Foreskin fibroblast (primary cell): ENCODE measurements at places on chromosomes 16 and 17.

DNA sequence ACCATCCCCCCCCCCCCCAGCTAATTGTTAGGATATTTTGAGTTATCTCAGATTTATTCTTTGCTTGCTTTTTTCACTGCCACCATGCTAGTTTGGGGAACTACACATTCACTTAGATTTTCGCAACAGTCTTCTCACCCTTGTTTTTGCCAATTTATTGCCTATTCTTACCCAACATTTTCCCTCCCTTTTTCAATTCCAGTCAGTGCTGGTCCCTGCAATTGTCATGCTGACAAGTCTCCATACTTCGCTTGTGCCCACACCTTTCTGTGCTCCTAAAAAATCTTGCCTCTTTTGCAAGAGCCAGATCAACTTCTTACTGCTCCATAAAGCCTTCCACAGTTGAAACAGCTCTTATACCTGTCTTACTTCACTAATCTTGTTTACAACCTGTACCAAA lies 16.3 kb downstream of the TNRC6A start:
- DNase-seq: no peak

- peak; percentile 54 for DNase-seq
These were observed 53.1 kb downstream of the FOXL1 start for GRCh38 chr16:86631444-86631843.

GRCh38 chr17:75181608-75182318 lies 996 bp downstream of the SUMO2 start:
- DNase-seq: peak; percentile 18

- DNase-seq: no peak
These were observed 124.5 kb downstream of the PRKCB start for GRCh38 chr16:23960081-23960885.

- no peak for DNase-seq
These were observed 6.0 kb upstream of the CDR2L start for GRCh38 chr17:74981318-74981978.

DNA sequence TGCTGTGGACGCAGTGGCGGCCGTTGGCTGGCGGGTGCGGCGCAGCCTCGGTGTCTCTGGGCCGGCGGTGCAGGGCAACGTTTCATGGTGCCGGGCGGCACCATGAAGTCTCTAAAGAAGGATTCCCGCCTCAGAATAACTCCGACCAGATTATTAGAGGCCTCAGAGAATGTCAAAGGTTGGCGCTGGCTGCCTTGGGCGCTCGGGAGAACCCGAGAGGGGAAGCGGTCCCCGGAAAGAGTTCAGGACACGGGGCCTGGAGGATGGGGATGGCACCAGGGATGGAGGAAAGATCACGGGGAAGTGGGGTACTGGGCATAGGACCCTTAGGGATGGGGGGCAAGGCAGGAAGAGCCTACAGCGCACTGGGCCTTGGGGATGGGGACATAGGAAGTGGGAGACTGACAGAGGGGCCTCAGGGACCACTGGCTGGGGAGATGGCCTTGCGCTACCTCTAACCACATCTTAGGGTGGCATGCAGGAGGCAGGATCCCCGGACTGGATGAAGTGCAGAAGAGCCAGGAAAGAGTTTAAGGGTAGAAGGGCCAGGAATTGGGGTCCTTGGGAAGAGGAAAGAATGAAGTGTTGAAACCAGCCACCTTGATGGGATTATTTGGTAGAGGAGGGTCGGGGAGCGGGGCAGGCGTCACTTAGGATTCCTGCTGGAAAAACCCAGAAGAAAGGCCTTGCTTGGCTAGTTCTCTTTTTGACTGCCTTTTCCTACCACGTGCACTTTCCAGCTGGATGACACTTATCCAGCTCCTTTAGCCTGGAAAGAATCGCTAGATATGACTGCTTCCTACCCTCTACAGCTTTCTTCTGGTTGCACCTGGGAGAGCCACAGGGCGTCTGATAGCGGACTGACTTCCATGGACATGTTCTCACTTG lies 578 bp downstream of the MYCBPAP start:
- DNase-seq: peak; percentile 39

- no peak for DNase-seq
These were observed 1.2 kb upstream of the ABCA9 start for GRCh38 chr17:69061721-69062556.

GRCh38 chr16:30077656-30078055 lies 1.9 kb downstream of the PPP4C start:
- peak; percentile 69 for DNase-seq

- peak; percentile 78 for DNase-seq
These were observed 19.2 kb upstream of the MTSS2 start for GRCh38 chr16:70705056-70705455.

DNA sequence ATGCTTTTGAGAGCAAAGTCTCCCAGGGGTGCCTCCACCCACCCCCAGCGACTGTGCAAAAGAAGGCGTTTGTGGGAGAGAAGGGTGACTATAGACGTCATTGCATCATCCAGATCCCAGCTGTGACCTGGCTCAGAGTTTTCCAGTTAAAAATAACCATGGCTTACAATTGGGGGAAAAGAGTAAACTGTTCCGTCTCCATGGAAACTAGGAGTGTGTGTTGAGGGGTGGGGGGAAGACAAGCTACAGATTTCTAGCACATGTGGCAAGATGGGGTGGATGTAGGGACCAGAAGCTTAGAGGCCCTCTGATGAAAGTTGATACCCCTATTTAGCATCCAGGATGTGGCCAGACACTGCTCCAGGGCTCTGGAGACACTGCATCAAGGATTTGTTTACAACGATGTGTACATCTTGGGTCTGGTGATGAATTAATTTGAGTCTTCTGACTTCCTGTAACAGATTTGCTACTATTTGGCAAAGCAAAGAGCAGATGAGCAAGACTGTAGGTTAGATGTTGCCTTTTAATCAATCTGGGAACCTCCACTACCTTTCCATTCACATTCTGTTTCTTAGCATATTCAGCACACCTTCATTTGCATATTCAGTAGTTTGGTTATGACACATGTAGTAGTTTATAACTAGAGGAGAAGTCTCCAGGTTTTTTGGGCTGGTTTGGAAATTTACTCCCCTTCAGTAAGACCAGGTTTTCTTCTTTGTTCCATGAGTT lies 6.2 kb upstream of the DUSP14 start:
- peak; percentile 85 for DNase-seq

GRCh38 chr16:58284469-58284868 lies 10.4 kb downstream of the PRSS54 start:
- DNase-seq: no peak

- DNase-seq: no peak
These were observed 11.6 kb downstream of the ZNRF1 start for GRCh38 chr16:75010427-75010826.

DNA sequence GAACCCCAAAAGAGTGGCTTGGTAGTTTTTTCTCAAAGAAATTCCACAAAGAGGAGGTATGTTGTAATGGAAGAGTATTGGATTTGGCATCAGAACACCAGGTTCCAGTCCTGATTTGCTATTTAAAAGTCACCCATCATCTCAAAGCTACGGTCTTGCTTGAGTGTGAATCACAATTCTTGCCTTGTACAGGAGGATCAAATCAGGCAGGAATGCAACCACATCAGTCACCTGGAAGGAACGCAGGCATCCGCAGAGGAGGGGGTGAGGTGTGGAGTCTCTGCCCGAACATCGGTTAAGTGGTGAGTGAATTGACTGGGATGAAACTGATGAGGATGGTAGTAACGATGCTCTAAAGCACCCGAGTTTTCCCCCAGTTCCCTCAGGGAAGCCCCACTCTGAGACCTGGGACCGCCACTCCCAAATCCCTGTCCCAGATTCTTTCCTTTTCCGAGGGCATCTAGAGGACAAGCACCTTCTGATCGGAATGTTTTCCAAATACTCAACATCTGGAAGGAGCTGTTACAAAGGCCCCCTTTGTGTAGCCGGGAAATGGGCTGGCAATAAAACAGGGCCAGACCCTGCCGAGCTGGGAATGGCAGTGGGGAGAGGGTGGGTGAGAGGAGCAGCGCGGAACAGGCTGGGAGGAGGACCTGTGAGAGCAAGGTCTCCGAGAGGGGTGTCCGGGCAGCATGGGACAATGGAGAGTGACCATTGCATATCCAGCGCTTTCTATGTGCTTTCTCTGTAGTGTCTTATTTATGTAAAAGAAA lies 469.6 kb downstream of the SLC39A11 start:
- DNase-seq: no peak

DNA sequence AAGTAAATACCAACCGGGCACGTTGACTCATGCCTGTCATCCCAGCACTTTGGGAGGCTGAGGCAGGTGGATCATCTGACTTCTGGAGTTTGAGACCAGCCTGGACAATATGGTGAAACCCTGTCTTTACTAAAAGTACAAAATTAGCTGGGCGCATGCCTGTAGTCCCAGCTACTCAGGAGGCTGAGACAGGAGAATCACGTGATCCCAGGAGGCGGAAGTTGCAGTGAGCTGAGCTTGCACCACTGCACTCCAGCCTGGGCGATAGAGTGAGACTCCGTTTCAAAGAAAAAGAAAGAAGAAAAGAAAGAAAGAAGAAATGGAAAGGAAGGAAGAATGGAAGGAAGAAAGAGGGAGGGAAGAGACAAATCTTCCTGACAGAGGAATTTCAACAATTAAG lies 108.7 kb downstream of the AHSP start:
- DNase-seq: no peak
